A549 treated with ZK216348 at 1 μM for 4 hours (cell line): ENCODE measurements at places on chromosomes 16 and 17. TPM values are rescaled to one million over a fixed set of nuclear protein-coding genes. Genes with fewer than 3 reads are reported as not detected.

Gene CDK5R1
- 3.6 to 4.2 TPM (median 3.8 TPM) in 5 replicates for total RNA-seq

Gene C1QTNF8
- not detected in 5 replicates for total RNA-seq

Gene GDPD3
- total RNA-seq, result 1.1 to 2.1 TPM (median 1.6 TPM) in 5 replicates

Gene TLCD2
- total RNA-seq, result 1.3 to 2.0 TPM (median 1.6 TPM) in 5 replicates

Gene CALB2
- total RNA-seq, result 4.7 to 7.1 TPM (median 5.1 TPM) in 5 replicates

Gene P2RX5
- 14.6 to 26.1 TPM (median 23.8 TPM) in 5 replicates for total RNA-seq

Gene KRT31
- not detected in 5 replicates for total RNA-seq

Gene KRT28
- not detected in 5 replicates for total RNA-seq

Gene ELMO3
- total RNA-seq, result 0.61 to 1.9 TPM (median 1.3 TPM) in 5 replicates

Gene RAB11FIP4
- 1.2 to 1.9 TPM (median 1.6 TPM) in 5 replicates for total RNA-seq

Gene PPP1R1B
- 0.16 to 0.19 TPM in 2 of 5 replicates, not detected in the others for total RNA-seq

Gene ZP2
- total RNA-seq, result not detected in 5 replicates

Gene ENPP7
- total RNA-seq, result not detected in 5 replicates

Gene GJD3
- 0.73 to 1.6 TPM (median 0.88 TPM) in 5 replicates for total RNA-seq

Gene TBX21
- total RNA-seq, result 0.13 to 0.15 TPM in 2 of 5 replicates, not detected in the others

Gene HOXB1
- not detected in 5 replicates for total RNA-seq

Gene PYY
- not detected in 5 replicates for total RNA-seq

Gene HS3ST2
- total RNA-seq, result not detected in 5 replicates

Gene ANKRD40
- total RNA-seq, result 41.4 to 53.6 TPM (median 47.0 TPM) in 5 replicates
